Fibroblast of lung (primary cell): ENCODE measurements at places on chromosomes 2 and 18. TPM values are rescaled to one million over a fixed set of nuclear protein-coding genes. Genes with fewer than 3 reads are reported as not detected.

Gene PCARE
- under 0.01 TPM in 1 of 2 replicates, not detected in the other for total RNA-seq

Gene PRADC1
- total RNA-seq, result 6.7 and 11.7 TPM in 2 replicates

Gene DLX2
- total RNA-seq, result not detected in 2 replicates

Gene KHK
- 1.0 and 1.3 TPM in 2 replicates for total RNA-seq

Gene OXER1
- 0.17 and 0.26 TPM in 2 replicates for total RNA-seq

Gene FNDC4
- total RNA-seq, result 12.8 and 18.3 TPM in 2 replicates

Gene PLCD4
- 3.9 and 10.7 TPM in 2 replicates for total RNA-seq

Gene DLX1
- total RNA-seq, result not detected in 2 replicates

Gene MBD1
- 44.9 and 53.3 TPM in 2 replicates for total RNA-seq

Gene C18orf54
- total RNA-seq, result 3.3 and 5.6 TPM in 2 replicates

Gene LYPD6
- under 0.01 and 0.17 TPM in 2 replicates for total RNA-seq

Gene SERPINB12
- not detected in 2 replicates for total RNA-seq

Gene IMPACT
- total RNA-seq, result 29.5 and 35.7 TPM in 2 replicates

Gene LBH
- 351 and 926 TPM in 2 replicates for total RNA-seq

Gene MERTK
- total RNA-seq, result 1.8 and 6.6 TPM in 2 replicates

Gene FSHR
- total RNA-seq, result under 0.01 TPM in 1 of 2 replicates, not detected in the other
